ENCODE measurements at places on chromosomes 16 and 17.

GRCh38 chr17:20300436-20300934, 166.9 kb downstream of the LGALS9B start:
- DNase-seq: no peak

- no peak for DNase-seq
Observed at GRCh38 chr16:79535130-79535529, 65.4 kb downstream of the MAF start.

GRCh38 chr17:76459674-76460073, 6.7 kb upstream of the UBE2O start:
- DNase-seq: no peak

- no peak for DNase-seq
Observed at GRCh38 chr16:88686062-88686438, 257 bp downstream of the SNAI3 start.

DNA sequence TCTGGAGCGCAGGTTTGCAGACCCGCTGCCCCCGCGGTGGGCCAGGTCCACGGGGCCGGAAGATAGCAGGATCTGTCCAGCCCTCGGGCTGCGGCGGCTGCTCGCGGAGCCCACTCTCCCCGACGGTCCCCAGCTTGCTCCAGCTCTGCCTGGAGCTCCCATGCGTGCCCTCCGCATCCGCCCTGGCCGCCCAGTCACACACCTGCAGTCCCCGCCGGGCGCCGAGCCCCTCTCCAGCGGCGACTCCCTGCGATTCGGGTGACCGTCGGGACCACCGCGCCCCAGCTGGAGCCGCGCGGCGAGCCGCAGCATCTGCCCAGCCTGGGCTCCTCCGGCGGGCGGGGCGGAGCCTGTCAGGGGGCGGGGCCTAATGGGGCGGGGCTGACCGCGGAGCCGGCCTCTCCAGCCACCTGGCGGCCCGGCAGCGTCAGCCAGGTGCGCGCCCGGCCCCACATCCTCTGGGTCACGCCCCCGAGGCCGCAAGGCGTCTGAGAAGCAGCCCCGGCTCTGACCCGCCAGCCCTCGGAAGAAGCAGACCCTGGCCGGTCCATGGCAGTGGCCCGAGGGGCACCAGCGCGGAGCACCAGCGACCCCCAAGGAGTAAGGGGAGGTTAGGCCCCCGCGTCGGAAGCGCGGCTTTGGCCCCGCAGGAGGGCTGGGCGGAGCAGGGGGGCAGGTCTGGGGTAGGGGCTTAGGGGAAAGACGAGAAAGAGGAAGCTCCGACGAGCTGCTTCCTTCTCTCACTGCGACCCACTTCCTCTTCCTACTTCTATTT, at the start of gene PIK3R5:
TSS of gene PIK3R5 (minus strand) at position 314 of the 775 bp plus-strand sequence. CDS start 54,213 bp downstream, outside the sequence.
- peak; percentile 84 for DNase-seq

DNA sequence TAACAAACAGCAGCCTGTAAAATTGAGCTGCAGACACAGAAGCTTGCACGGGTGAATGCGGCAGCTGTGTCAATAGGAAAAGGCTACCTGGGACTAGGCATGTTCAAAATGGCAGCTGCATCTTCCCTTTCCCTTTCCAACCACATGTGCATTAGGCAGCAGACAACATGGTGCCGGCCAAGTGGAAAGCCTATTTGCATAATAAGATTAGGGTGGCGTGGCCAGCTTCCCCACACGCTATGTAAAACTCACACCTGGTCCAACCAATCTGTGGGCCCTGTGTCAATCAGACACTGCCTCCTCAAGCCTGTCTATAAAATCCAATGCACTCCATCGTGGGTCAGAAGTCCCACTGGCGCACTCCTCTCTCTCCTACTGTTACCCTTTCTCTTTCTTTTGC, 61.0 kb upstream of the RBBP6 start:
- no peak for DNase-seq

GRCh38 chr16:85607321-85607765, 5.8 kb upstream of the GSE1 start:
- DNase-seq: no peak

GRCh38 chr16:49545741-49546448, 172.3 kb downstream of the C16orf78 start:
- DNase-seq: no peak

DNA sequence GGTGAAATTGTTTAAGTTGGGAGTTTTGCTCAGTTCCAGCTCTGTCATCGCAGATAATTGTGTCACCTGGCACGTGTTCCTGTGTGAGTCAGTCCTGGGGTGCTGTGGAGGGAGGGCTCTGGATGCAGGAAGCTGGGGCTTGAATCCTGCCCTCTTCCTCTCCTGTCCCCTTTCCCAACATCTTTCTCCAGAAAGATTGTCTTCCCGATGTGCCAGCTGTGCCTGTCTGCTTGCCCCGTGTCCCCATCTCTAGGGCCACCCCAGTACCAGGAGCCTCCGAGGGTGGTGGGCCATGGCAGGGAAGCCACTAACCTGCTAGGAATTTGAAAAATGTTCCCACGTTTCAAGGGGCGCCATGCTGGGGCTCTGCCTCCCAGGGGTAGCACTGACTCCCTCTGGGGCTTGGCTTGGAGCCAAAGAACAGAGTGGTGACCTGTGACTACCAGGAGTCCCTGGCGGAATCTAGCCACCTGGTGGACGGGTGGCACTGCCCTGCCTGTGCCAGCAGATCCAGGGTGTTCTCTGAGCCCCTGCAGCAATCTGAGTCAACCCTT, 198.1 kb downstream of the ENGASE start:
- DNase-seq: no peak

DNA sequence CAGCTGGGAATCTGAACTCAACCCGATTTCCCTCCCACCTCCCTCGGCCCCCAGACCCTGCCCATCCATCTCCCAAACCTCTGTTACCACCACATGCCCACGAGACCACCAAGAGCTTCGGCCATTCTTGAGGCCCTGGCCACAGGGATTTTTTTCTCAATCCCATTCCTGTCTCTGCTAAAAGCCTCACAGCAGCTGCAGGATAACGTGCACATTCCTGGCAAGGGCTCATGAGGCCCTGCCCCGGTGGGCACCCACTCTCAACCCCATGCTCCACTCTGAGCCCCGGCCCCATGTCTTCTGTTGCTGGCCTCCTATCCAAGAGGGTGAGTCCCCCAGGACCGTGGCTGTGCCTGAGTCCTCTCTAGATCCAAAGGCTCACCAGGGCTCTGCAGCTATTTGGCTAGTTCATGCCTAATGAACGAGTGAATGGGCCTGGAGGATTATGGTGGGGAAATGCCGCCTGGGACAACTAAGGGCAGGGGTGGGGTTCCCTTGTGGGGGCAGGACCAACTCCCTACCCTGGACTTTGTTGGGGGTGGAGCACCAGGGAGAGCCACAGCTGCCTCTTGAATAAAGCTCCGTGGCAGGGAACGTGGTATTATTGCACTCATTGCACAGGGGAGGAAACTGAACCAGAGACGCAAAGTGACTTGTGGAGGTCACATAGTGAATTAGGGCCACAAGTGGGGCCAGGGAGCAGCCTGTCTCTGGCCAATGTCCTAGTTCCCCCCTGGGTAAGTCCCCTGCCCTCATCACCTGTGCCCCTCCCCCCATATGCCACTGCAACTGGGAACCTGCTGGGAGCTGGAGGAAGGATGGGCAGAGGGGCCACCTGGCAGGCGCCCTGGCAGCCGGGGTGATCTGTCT, 113.8 kb upstream of the SMURF2 start:
- DNase-seq: no peak

GRCh38 chr16:10408824-10409381, 23.0 kb downstream of the ATF7IP2 start:
- no peak for DNase-seq

GRCh38 chr17:72419866-72420774, 299.3 kb downstream of the SOX9 start:
- no peak for DNase-seq

DNA sequence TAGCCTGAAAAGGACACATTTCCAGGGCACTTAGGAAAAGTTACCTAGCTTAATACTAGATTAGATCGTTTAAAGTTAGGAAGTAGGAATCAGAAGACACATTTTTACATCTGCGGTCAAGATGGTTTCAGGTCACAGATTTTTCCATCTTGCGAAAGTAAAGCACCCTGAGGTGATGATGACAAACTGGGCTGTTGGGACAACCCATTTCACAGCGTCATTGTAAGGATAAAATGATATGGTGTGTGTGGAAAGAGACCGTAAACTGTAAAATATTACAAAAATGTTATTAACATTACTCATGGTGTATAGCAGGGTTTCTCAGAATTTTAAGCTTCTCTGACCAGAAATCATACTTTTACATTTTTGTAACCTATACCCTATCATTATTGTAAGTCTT, 10.1 kb upstream of the MAP2K6 start:
- DNase-seq: no peak

DNA sequence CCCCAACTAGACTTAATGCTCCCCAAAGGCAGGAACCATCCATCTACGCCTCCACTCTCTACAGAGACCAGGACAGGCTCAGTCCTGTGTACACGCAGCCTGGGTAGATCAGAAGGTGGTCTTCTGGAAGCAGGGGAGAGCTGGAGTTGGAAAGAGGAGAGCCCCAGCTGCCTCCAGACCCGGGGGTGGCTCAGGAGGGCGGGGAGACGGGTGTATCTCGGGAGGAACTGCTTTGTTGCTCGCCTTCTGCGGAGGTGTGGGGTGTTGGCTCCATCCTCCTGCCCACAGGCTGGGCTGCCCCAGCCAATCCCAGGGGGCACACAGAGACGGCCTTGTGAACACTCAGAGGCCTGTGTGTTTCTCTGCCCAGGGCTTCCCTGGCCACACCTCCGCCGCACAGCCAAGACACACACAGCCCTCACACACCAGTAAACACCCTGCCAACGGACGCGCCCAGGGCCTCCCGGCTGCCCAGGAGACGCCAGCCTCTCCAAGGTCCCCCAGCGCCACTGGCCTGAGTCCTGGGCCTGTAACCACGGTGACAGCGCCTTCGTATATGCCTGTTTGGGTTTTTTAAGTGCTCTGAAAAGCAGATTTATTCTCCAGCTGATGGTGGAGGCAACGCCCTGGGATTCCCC, 143.4 kb upstream of the CDC42EP4 start:
- no peak for DNase-seq

DNA sequence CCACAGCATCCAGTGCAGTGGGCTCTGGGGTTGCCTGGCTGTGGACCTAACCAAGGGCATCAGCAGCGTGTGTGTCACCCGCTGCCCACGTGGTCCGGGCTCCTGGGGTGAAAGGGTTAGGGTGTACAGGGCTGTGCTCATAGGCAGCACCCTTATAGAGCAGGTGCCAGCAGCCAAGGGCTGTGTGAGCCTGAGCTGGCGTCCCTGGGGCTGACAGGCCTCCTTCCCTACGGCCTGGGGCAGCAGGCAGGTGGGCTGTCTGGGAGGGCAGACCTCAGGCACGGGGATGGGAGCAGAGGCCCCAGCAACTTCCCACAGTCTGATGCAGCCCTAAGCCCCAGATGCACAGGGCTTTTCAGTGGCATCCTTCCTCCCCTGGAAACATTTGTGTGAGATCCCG, 13.9 kb downstream of the CD300A start:
- DNase-seq: no peak

DNA sequence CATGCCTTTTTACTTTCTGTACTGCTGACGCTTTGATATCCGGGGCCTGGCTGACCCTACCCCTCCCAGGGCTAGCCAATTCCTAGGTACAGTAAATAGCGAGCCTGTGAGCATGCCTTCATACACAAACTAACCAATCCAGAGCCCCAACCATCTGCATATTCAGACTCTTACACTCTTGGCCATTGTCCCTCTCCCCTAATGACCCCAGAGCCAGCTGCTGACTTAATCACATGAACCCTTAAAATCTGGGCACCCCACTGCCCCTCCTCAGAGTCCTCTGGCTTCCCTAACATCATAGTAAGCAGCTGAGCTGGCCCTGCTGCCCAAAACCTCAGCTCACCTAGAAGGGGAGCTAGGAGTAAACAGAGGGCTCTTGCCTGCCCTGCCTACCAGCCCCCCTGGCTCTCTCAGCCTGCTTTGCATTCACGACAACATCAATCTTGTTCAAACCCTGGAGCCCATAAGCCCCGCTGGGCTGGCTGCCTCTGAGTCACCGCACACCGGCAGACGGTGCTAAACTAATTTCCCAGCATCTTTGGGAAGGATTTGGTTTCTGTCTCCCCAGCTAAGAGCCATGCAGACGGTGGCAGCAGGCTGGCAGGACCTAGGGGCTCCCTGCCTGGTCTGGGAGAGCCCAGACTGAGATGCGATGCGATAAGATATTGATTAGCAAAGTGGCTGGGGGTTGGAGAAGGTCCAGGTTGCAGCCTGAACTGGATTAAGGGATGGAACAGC, 63.2 kb downstream of the CLEC19A start:
- DNase-seq: no peak

DNA sequence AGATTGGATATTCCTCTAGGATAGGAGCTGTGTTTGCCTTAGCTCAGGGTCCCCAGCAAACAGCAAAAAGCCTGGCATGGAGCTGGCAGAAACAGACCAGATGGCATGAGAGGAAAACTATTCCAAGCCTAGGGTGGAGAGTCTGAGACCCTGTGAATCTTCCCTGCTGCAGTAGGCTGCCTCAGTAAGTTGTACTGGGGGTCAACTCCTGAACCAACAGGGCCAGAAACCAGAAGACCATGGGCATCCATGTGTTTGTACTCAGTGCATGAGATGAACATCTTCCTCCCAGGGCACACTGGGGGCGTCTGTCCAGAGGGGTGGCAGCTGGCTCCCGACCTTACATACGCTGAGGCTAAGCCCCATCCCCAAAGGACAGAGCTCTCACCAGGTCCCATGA, 214.4 kb downstream of the C16orf78 start:
- DNase-seq: no peak

DNA sequence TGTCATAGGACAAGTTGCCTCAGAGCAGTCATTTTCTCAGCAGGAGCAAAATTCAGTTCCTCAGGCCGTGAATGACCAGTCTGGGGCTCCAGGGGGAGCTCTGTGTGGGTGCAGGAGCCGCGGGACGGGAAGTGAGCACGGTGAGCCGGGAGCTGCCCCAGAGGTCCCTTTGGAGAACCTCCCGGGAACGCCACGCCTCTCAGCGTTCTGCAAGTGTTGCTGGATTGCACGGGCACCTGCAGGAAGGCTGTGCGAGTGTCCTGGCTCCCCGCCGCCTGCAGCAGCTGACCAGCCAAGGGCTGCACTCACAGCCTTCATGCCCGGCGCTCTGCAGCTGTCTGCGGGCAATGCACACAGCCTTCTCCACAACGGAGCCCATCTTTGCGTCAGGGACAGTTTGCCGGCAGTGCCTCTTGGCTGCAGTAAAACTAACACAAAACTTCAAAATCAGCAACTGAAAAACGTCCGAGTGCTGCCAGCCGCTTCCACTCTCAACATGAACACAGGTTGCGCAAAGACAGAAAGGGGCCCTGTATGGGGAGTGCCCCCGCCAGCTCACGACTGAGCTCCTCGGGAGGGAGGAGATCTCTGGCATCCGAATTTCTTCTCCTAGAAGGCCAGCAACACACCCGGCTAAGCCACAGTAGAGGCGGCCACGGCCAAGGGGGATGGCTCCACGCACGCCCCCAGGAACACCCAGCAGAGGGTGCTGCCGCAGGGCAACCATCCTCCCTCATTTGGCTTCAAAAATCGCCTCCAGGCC, 16.0 kb downstream of the NDUFAF8 start:
- DNase-seq: no peak

DNA sequence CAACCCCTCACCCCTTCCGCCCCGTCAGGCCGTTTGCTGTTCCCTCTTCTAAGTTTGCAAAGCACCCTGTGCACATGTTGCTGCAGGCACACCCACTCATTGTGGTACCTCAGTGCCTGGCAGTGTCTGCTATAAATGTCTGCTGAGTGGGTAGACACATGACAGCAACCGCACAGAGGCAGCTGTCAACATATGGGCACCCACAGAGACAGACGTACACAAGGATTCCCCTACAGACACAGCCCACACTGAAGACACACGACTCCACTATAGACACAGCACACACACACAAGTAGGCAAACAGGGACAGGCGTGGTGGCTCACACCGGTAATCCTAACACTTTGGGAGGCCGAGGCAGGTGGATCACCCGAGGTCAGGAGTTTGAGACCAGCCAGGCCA, 17.8 kb upstream of the CRK start:
- no peak for DNase-seq

- DNase-seq: no peak
Observed at GRCh38 chr16:82231008-82231787, 61.2 kb upstream of the MPHOSPH6 start.

Measured in stimulated activated CD4-positive, alpha-beta T cell treated with anti-CD3 and anti-CD28 coated beads, Interleukin-2, amount 100 ng/mL, for 48 hours (primary cell).